ENCODE measurements at places on chromosomes 7 and 10.

- no peak for DNase-seq
Measured at GRCh38 chr7:50147951-50148808, 55.1 kb upstream of the ZPBP start.

DNA sequence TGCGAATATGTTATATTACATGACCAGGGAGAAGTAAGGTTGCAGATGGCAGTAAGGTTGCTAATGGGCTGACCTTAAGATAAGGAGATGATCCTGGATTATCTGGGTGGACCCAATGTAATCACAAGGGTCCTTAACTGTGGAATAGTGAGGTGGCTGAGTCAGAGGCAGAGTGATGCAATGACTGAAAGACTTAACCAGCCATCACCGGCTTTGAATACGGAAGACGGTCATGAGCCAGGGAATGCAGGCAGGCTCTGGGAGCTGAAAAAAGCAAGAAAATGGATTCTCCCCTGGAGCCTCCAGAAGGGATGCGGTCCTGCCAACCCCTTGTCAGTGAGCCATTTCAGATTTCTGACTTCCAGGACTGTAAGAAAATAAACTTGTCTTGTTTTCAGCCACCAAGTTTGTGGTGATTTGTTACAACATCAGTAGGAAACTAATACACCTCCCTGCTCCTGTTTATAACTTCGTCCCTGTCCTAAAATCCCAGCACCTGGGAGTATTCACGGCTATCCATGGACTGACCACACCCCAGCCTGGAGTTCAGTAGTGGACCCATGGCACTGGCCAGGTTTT is 4.6 kb upstream of the C10orf95 start:
- peak; percentile 93 for DNase-seq

GRCh38 chr10:119466655-119467054 is 75.9 kb downstream of the RGS10 start:
- DNase-seq, result no peak

- peak; percentile 81 for DNase-seq
Measured at GRCh38 chr10:8054494-8055407, at the start of gene GATA3. GATA3 (plus strand) TSS chr10:8054688; CDS start chr10:8055656, 968 bp downstream.

DNA sequence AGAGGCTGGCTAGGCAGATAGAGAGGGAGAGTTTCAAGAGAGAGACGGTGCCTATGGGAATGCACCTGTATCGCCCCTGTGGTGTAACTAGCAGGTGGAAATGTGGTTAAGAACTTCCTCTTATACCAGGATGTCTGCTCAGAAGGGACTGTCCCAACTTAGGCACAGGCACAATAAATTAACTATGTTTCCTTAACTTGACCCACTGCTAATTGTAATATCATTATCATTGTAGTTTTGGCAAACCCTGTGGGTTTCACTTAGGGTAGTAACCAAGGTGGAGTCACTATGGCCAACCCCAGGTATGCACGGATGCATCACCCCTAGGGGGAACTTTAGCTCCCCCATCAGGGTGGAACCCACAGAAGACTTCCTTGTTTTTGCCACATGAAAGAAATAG is 455.7 kb downstream of the DGKB start:
- DNase-seq, result no peak

- DNase-seq, result peak; percentile 96
Measured at GRCh38 chr10:31947144-31947926, 18.7 kb upstream of the ARHGAP12 start.

DNA sequence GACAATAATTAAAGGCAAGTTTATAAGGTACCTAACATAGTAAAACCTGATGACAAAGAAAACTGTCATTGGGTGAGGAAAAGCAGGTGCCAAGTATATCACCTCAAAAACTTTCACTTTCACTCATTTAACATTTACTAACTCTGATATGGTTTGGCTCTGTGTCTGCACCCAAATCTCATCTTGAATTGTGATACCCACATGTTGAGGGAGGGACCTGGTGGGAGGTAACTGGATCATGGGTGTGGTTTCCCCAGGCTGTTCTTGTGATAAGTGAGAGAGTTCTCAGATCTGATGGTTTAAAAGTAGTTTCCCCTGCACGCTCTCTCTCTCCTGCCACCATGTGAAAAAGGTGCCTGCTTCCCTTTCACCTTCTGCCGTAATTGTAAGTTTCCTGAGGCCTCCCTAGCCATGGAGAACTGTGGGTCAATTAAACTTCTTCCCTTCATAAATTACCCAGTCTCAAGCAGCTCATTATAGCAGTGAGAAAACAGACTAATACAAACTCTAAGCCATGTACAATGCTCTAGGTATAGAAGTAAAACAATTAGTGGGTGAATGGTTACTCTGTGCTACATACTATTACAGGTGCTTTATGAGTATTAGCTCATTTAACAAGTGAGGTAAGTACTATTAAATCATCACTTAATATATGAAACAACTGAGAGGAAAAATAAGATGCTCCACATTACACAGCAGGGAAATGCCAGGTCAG is 199.0 kb downstream of the CHCHD3 start:
- no peak for DNase-seq

DNA sequence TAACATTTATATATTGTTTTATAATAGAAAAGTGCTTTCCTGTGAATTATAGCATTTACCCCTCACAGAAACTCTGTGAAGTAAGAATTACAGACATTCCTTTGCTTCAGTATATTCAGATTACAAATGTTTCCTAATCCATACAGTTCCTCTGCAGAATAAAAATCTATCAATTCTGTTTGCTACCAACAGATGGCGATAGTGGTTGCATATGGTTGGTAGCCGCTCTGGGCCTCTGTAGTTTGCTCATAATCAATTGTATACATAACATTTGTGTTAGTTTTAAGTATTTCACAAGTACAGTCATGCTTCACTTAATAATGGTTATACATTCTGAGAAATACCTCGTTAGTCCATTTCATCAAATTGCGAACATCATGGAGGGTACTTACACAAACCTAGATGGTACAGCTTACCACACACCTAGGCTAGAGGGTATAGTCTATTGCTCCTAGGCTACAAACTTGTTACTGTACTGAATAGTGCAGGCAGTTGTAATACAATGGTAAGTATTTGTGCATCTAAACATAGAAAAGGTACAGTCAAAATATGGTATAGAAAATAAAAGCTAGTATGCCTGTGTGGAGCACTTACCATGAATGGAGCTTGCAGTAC is 94.4 kb upstream of the STEAP4 start:
- no peak for DNase-seq

DNA sequence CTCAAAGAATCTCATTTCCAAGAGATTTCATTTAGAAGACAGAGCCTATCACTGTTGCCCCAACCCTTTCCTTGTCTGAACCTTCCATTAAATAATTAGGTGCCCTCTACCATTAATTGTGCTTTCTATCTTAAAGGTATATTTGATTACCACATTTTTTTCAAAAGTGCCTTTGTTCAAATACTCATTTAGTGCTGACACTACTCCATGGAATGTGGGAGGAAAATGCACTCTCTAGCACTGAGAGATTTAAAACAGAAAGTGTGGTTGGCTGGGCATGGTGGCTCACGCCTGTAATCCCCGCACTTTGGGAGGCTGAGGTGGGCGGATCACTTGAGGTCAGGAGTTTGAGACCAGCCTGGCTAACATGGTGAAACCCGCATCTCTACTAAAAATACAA is 119.8 kb downstream of the CACNA2D1 start:
- no peak for DNase-seq

DNA sequence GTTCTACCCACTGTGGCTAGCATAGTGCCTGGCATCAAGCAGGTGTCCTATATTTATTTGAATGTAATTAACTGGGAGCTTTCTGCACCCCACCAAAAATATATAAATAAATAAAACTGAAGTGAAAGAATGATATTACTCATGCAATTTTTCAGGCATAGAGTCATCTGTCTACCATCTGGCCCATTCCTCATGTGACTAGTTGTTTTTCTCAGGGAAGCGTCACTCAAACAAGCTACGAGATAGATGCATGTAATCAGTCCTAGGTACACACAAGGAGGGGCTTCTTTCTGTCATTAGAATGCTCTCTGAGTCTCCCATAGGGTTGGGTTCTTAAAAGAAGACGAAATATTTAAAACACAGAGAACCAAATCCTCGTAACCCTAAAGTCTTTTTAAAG is 255.5 kb upstream of the KMT2E start:
- DNase-seq, result no peak

DNA sequence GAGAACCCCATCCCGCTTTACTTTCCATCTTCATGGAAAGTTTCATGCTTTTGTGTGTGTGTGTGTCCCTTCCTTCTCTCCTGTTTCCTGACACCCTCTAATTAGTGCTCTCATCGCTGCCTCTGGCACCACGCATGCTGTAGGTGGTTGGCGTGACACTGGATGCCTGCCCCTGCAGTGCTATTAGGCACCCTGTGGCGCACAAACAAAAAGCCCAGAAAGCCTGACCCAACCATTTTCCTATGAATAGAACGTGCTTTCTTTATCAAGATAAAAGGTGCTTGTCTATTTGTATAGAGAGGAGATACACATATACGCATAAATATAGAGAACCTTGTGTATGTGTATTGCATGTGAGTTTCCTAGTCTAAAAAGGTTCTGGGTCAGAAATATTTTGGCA is 120.8 kb upstream of the CDCA7L start:
- DNase-seq, result no peak
